Activated CD8-positive, alpha-beta memory T cell treated with anti-CD3 and anti-CD28 coated beads for 48 hours (primary cell): ENCODE measurements at places on chromosomes 3 and 15.

- no peak for DNase-seq
Measured at GRCh38 chr3:23964537-23965235, 19.6 kb downstream of the NR1D2 start.

GRCh38 chr3:155742349-155742965 is 2.4 kb downstream of the PLCH1 start:
- no peak for DNase-seq

- DNase-seq, result no peak
Measured at GRCh38 chr3:160174621-160175020, 50.6 kb upstream of the C3orf80 start.

DNA sequence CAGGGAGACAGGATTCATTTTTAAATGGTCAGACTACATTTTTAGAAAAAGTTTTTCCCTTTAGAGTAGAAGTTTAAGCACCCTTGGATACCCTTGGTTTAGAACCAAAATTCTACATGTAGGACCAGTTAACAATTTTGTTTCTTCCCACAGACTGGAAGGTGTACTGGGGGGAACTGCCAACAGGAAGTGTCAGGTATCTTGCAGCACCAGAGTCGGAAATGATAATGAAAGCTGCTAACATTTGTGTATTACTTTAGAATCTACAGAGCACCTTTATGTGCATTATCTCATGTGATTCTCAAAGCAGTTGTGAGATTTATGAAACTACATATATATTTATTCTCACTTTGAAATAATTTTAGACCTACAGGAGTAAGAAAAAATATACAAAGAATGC is 21.5 kb downstream of the SPRED1 start:
- no peak for DNase-seq
